ENCODE measurements at places on chromosomes 7 and 10. TPM values are rescaled to one million over a fixed set of nuclear protein-coding genes. Genes with fewer than 3 reads are reported as not detected.

Gene PRF1
- total RNA-seq, result not detected

DNA sequence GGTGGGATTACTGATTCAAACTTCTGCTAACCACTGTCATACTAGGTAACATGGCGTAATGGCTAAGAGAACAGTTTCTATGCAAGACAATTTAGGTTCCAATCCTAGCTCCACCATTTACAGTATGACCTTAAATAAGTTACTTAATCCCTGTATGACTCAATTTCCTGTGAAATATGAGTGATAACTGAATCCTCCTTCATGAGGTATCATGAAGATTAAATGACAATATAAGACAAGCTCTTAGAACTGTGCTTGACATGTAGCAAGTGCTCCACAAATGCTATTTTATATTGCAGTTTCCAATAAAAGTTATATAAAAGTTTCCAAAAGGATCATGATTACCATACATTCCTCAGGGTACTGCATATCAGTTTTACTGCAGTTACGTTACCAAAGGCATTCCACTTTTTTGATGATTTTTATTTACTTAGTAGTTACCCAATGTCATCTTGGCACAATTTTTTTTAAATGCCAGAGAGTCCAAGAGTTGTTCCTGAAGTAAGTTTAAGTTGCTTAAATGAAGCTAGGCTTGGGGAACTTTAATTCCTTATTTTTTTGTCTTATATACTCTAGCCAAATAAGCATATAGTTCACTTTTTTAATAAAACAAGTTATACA, 7.1 kb downstream of the DOCK4 start:
- DNase-seq, result no peak

GRCh38 chr7:84144935-84145334, 49.7 kb downstream of the SEMA3A start:
- no peak for DNase-seq

DNA sequence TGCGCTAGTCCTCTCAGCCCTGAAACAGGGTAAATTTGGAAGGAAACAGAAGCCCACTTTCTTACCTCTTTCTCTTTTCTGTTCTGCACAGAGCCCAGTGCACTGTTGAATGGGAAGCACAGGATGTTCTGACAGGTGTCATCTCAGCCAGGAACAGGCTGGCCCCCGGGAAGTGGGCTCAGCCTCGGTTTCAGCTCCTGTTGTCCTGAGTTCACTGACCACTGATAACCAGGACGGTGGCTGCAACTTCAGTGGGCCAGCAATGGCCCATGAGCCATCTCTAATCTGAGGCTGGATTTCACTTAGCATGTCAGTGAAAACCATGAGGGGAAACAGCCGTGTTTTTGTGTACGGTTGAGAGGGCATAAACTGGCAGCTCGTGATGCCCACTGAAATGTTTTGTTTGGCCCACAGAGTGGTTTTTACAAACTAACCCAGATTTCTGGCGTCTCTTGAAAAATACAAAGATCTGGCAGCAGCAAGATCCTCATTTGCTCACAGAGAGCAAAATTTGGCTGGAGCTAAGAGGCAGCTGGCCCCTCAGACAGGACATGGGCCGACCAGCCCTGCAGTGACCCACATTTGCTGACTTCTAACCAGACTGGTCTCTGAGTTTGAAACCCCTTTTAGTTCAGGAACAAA, 455.9 kb downstream of the PAXIP1 start:
- DNase-seq, result no peak

Gene ZNF425
- 1.8 TPM for total RNA-seq

Gene SPDYE1
- total RNA-seq, result not detected

Gene GPR85
- total RNA-seq, result 0.20 TPM

GRCh38 chr7:106600569-106601373, 60.2 kb downstream of the CCDC71L start:
- DNase-seq, result no peak

Gene OGDHL
- total RNA-seq, result 0.20 TPM

GRCh38 chr10:42738679-42739078, 43.9 kb upstream of the BMS1 start:
- DNase-seq, result no peak

- DNase-seq, result no peak
Observed at GRCh38 chr7:144438759-144439158, 35.3 kb upstream of the NOBOX start.

DNA sequence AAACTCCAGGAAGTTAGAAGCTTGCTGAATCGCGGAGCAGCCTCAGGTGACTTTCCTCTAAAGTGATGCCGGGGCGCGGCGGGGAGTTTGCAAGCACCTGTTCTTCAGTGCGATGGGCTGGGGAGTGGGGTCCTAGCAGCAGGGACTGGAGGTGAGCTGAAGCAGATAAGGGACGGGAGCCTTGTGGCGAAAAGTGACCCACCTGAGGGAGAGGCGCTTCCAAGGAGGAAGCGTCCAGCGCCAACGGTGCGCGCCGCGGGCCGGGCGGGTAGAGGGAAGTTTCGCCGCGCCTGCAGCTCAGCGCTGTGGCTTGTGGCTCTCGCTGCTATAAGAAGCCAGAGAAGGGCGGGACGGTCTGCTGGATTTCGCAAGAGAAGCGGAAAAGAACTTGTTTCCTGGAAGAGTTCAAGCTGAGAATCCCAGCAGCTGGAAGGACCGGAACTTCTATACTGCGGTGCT, at the start of gene STEAP4:
STEAP4 (minus strand) TSS at position 305 of the 459 bp plus-strand sequence. CDS start 22,625 bp downstream, outside the sequence.
- DNase-seq, result no peak

DNA sequence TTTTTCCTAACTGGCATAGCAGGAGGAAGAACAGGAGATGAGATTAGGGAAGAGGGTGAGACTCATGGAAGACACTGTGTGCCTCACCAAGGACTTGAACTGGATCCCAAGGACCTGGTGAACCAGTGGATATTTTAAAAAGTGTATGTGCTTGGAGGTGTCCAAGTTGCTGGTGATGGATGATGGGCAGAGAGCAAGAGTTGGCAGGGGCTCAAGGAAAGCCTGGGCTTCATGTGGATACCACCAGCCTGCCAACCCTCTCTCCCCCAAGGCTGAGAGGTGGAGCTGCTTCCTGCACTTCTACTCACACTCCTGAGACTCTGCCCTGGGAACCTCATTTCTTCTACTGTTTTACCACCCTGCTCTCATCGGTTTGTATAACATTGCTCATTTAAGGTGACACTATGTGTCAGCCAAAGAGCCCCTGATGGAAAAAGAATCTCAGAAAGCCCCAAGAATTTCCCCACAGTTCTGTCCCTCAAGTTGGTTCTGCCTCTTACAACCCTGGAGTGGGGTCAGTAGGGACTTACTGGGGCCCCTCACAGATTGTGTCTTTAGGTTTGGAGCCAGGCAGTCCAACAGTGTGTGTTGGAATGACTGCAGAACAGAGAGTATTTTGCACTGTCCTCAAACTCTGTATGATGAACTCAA, 56.2 kb upstream of the PDCD4 start:
- no peak for DNase-seq

DNA sequence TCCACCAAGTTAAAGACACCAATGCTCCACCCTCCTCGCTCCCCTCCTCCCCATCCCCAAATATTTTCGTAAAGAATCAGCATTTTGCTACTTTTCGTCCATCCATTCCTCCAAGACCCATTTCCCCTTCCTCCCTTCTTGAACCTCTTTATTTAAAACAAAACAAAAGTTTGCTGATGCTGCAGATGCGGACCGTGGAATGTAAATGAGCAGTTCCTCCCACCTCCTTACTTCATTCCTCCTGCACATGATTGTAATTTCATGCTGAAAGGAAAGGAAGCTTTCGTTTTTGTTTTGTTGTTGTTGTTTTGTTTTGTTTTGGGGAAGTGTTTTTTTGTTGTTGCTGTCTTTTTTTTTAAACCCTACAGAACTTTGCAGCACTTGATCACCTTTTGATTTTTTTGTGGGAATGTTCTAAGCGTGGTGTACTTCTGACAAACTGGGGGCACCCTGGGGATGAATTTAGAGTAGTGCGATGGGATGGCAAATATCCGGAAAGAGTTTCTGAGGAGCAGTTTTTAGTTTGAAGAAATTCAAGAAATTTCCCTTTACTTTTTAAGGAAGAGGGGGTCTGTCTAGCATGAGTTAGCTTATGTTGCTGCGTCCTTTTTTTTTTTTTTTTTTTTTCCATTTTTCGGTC, 177.3 kb downstream of the TCF7L2 start:
- no peak for DNase-seq

Gene EVX1
- not detected for total RNA-seq

- no peak for DNase-seq
Observed at GRCh38 chr10:28601012-28601411, 68.1 kb downstream of the WAC start.

- DNase-seq, result no peak
Observed at GRCh38 chr10:753530-753929, 64.1 kb upstream of the DIP2C start.

GRCh38 chr7:64867863-64868440, 35.1 kb upstream of the ZNF273 start:
- DNase-seq, result no peak

Gene HOXA1
- 0.40 TPM for total RNA-seq

- DNase-seq, result no peak
Observed at GRCh38 chr7:105985672-105986215, 22.7 kb downstream of the CDHR3 start.

DNA sequence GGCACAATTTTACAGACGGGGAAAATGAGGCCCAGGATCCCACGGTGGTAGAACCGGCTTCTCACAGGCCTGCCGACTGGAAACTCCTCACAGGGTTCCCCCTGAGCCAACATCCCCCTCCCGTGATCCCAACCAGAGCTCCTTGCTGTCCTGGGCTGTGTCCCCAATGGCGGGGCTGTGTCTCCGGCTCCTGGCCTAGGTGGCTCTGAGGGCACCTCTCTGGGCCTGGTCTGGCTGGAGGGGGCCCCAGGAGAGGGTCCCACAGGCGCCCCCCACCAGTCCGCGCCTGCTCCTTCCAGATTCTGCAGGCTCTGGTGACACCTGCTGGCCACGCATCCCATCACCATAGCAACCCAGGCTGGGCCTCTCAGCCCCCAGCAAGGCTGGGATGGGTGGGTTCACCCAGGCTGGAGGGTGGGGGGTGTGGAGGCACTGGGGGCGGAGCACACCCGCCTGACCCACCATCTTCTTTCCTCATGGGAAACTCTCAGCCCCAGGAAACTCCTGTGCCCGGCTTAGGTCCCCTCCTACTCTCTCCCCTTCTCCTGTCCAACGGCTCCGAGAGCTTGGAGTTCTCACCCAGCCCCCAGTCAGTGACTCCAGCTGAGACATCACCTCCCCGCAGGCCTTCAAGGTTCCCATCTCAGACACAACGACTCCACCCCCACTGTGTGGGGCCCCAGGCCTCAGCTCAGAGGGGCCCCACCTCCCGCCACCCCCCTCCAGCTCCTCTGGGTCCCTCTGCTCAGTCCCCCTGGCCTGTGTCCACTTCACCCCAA, 27.1 kb upstream of the TNRC18 start:
- DNase-seq, result peak; percentile 47

Gene MMRN2
- total RNA-seq, result 96.3 TPM

DNA sequence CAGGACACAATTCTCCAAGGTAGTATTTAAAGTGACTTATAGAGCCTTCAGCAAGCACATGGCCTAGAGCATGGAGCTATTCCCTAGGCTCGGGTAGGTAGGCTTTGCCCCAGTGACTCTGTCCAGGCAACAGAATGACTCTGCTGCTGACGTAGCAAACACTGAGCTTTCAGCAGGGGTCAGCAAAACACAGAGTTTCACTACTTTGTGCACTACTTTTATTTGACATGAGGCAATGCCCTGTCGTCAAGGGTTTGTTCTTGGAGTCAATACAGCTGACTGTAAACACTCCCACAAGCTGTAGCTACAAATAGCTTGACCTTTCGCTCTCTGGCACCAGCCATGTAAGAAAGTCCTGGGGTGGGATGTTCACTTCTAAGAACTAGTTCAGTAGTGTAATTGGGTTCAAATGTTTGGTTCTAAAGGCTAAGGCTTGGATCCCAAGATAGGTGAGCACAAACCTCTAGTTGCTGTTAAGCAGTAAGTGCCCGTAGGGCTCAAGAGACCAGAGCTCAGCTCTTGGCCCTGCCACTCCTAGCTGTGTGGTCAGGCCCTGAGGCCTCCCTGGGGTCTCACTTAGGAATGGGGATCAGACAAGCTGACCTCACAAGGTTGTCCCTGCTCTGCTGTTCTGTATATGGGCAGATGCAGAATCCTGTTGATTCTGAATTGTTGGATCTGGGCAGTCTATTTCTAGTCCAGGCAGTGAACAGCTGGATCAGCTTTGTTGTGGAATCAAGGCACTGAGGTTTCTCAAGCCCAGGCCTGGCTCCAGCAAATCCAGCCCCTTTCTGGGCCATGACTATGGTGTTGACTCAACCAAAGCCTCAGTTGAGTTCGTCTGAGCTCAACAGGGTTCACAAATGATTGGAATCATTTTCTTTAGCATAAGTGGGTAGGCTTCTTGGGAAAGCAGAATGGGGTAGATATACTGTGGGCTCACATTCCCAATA, 10.7 kb downstream of the NODAL start:
- no peak for DNase-seq

GRCh38 chr10:77144656-77145055, 493.0 kb downstream of the KCNMA1 start:
- DNase-seq, result no peak

Gene ABCB1
- total RNA-seq, result 1.3 TPM

Gene MACC1
- total RNA-seq, result under 0.01 TPM
